ENCODE measurements at places on chromosomes 12 and 14.

GRCh38 chr12:41536813-41537490 is 348.8 kb downstream of the PDZRN4 start:
- no peak for DNase-seq

GRCh38 chr14:103228866-103229265 is 105.2 kb upstream of the EIF5 start:
- DNase-seq, result no peak

DNA sequence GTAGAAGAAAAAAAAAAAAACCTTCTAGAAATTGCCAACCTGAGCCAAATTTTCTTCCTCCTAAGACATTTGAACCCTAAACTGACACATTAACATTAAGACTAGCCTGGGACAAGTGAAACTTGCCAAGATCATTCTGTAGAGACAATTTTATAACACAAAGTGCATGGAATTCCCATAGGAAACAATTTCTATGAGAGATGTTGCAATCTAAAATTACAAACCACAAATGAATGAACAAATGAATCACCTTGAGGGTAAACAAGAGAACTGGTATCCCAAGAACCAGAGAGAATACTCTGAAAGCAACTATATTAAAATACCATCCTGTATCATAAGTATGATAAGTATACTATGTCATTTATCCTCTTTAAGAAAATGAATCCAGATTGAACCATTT is 165.3 kb downstream of the DICER1 start:
- DNase-seq, result no peak

- DNase-seq, result no peak
These were observed 97.1 kb downstream of the PRIMA1 start for GRCh38 chr14:93691042-93691780.
